ENCODE measurements at places on chromosomes 16 and 17. TPM values are rescaled to one million over a fixed set of nuclear protein-coding genes. Genes with fewer than 3 reads are reported as not detected.
A peak's percentile ranks its signal among the peaks of the same experiment; 100 is the strongest.

MYO15A gene
- 1.0 TPM for polyA plus RNA-seq

MAPT gene
- 0.16 TPM for polyA plus RNA-seq

KRT26 gene
- not detected for polyA plus RNA-seq

DNA sequence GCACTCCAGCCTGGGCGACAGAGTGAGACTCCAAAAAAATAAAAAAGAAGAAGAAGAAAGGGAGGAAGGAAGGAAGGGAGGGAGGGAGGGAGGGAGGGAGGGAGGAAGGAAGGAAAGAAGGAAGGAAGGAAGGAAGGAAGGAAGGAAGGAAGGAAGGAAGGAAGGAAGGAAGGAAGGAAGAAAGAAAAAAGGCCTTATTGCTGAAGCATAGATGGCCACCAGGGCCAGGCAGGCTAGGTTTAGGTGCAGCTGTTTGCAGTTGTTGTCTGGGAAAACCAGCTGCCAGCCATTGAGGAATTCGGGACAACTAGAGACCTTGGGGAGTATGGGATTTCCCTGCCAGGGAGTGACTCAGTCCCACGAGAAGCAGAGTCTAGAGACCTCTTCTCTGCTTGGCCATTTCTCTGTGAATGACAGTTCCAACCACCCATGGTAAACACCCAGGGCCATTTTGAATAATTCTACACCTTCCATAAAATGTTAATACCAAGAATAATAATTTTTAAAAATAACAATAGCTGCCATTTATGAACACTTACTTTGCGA is 31.0 kb downstream of the SCNN1B start:
- no peak for DNase-seq

- DNase-seq: no peak
These were observed 92.8 kb downstream of the IRX3 start for GRCh38 chr16:54193665-54194333.

DNA sequence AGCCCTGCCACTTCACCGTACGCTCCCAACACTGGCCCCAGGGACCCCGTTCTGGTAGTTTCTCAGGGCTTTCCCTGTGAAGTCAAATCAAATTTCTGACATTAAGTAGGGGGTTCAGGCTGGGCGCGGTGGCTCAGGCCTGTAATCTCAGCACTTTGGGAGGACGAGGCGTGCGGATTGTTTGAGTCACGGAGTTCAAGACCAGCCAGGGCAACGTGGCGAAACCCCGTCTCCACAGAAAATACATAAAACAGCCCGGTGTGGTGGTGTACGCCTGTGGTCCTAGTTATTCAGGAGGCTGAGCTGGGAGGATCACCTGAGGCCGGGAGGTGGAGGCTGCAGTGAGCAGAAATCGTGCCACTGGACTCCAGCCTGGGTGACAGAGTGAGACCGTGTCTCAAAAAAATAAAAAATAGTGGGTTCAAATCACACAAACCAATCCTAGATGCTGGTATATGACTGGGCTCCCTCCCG is 632 bp downstream of the CYBC1 start:
- no peak for DNase-seq

- no peak for DNase-seq
These were observed 391.4 kb downstream of the UTP18 start for GRCh38 chr17:51651513-51652298.

GRCh38 chr16:9095656-9096397 is 4.4 kb downstream of the HAPSTR1 start:
- no peak for DNase-seq

DNA sequence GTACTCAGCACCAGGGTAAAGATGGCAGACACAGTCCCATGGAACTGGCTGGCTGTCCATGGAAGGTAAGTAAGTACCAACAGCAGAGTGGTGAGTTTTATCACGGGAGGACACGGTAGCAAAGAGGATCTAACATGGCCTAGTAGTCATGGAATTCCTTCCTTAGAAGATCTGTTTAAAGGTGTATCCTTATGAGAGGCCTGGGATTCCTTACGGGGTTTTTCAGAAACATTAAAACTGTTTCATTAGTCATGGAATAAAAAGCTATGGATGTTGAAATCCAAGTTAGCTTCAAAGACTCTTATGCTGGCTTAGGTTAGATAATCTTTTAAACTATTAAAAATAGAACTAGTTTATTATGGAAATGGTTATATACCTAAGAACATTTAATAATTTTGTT is 7.4 kb downstream of the FTO start:
- DNase-seq: no peak

DNA sequence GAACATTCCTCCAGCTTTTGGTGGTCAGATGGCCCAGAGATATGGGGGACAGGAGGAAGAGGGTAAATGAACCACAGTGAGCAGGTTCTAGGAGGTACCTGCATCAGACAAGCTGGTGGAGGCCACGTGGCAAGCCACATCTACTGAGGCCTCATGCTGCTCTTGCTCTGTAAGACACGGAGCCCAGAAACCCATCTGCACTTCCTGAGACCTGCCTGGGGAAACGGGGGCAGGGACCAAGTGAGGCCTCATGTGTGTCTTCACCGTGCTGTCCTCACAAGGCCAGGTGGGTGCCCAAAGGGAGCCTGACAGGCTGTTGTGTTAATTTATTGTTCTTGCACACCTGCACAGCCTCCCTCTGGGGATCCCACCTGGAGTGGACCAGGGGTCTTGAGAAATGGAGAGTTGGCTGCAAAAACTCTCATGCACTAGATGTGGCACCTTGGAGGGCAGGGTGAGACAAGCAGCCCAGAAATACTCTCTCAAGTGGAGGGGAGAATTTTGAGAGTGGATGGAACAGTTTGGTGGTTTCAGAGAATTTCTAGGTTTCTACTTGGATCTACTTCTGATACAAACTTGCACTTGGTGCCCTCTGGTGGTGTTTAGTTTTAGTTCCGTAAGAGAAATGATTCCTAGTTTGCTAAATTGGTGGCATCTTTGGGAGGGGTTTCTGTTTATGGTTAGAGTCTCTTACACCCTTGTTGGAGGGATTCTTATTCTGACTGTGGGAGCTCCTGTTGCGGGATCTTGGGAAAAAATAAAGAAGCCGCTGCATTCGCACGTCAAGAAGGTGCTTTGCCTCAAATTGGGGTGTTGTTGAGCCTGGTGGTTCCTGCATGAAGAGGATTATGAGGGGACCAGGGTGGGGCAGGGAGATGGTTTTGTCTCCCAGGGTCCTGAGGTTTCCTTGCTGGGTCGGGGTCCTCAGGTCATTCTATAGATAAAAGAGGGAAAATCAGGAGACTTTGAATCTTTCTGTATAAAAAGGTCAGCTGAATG is 47.5 kb downstream of the SLC6A2 start:
- no peak for DNase-seq

DNA sequence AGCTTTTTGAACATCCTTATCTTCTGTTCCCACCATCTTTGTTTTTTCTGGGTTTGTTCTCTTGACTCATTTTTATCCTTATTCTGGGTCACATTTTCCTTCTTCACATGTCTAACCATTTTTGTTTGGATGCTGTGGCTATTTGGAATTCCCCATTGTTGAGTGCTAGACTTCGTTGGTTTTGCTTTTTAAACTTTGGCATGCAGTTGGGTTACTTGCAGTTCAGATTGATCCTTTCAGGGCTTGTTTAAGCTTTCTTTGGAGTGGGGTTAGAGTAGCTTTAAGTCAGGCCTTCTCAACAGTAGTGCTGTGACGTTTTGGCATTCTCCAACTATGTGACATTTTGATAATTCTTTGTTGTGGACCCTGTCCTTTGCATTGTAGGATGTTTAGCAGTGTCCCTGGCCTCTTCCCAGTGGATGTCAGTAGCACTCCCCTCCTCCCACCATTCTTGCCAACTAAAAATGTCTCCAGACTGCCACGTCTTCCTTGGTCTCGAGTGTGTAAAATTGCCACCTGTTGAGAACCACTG is 21.1 kb downstream of the PRMT7 start:
- no peak for DNase-seq

DNA sequence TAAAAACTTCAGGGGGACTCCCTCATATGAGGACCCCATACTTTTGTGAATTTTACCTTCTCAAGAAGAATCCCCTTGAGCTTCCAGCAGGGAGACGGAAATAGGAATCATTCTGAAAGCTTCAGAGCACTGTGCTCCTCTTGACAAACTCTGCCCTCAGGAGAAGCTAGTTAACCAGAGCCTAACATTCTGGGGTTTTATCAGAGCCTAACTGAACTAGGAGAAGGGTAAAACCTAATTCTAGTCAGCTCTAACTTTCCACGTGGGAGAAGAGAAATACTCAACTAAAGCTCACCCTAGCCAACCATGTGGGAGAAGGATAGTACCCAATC is 13.3 kb upstream of the SLC5A10 start:
- no peak for DNase-seq

- DNase-seq: no peak
These were observed 19.4 kb upstream of the COL1A1 start for GRCh38 chr17:50220811-50221210.

- DNase-seq: peak; percentile 31
These were observed 145.6 kb upstream of the MYOCD start for GRCh38 chr17:12519956-12520594.

DNA sequence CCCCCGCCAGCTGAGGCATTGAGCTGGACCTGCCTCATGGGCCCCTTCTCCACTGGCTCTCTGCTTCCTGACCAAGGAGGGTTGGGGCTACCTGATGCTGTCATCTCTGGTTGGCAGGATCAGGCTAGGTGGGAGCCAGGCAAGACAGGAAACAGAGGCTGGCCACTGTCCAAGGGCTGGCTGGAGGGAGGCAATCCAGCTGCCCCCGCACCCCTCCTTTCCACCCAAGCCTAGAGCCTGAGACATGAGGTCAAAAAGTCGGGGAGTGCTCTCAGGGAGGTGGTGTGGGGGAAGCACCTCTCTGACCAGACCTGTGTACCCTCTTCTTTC is 14.5 kb downstream of the NGFR start:
- no peak for DNase-seq
